ENCODE measurements at places on chromosomes 11 and 22.

DNA sequence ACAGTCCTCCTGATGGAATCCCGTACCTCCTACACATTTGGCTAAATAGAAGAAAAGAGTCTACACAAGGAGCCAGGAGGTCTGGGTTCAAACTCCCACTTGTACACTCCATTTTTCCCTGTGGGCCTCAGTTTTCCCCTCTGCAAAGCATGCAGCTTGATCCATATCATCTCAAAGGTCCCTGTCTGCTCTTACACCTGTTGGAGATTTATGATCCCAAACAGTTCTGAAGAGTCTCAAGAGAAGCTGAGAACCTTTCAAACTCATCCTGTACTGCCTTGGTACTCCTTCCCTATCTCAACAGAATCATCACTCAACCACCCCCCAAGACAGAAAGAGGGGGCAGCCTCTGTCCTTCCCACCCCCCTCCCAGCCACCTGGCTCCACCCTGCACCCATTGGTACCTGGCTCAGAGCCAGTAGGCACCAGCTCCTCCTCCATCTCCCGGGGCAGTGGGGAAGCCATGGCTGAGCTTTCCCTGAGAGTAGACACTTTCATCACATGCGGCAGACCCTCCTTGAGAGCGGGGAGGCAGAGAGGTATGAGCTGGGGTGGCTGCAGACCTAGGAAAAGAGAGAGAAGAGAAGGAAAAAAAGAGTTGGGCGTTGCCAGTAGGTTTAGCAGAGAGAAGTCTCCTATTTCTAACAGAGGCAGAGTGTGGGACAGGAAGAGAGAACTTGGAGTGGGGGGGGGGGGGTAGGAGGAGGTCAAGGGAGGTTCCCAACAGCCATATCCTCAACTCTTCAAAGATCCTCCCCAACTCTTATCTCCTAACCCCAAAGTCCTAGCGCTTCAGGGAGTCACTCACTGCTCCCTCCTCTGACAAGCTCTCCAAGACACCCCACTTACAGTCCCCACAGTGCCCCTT, 3.1 kb downstream of the TNKS1BP1 start:
- DNase-seq, result no peak

- no peak for DNase-seq
Measured at GRCh38 chr22:36238373-36239149, 766 bp downstream of the APOL2 start.

- no peak for DNase-seq
Measured at GRCh38 chr11:104343578-104343977, 179.6 kb upstream of the PDGFD start.

DNA sequence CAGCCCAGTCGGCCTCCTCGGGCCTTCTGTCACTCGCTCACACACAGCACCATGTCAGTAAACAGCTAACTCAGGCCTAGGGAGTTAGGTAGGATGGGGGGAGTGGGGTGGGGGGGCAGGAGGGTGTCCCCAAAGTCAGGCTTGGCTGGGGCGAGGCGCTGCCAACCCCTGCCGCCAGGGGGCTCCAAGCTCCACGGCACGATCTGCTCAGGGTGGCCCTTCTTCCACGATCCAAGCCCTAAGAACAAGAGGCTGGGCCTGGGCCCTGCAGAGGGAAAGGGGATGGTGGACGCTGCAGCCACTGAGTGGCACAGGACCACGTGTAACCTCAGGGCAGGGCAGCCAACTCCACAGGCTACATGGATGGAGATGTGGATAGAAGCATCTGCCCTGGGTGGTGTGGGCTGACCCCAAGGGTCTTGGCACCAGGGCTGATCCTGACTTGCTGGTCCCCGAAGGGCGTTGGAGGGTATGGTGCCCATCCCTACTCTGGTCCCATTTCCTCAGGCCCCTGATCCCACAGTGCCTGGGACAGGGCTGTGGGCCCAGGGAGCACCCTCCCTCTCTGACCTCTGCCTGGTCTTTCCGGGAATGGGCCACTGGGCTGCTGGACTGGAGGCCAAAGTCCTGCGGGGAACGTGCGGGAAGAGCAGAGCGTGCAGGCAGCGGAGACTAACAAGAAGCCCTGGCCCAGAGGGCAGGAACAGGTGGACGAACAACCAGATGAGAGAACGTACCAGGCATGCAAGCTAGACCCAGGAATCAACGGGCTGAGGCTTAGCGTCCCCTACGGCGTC, 29.1 kb upstream of the TXNRD2 start:
- DNase-seq, result no peak

DNA sequence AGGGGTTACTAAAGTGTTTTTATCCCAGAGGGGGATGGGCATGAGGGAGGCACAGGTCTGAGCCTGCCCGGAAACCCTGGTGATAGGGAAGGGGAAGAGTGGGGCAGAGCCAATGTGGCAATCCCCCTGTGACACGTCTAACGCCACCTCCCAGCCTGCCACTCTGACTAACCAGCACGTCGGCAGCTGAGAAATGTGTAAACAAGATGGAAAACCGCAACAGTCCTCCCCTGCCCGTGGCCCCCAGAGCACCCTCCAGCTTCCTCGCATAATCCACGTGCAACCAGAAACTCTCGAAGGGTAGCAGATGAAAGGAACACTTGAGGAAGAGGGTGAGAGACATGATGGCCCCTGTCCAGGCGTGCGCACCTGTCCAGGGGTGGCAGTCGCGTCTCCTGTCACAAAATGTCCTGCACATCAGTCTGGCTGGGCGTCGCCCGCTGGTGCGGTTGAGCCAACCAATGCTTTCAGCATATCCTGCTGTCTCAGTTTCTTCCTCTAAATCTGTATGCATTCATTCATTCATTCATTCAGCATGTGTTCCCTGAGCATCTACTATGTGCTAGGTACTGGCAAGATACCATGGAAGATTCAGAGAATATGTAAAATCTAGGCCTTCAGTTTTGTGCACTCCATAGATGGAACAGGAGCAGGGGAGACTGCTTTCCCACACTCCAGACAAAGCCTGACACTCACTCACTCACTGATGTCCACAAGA, 4.5 kb downstream of the TMPRSS4 start:
- DNase-seq, result no peak

DNA sequence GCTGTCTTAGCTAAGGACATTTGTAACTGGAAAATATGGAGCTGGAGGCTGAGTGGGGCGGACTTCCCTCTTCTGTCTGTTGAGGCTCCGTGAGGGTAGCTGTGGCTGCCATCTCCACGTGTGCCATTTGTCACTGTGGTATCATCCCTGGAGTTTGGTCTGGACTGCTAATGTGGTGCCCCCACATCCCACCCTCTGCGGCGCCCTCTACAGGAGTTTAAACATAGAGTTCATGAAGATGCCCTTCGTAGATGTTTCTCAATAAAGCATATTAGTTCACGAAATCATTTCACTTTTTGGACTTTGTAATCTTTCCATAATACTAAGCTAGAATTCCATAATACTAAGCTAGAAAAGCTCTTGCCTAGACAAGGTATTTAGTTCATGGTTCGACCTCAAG, 52.4 kb downstream of the TECTA start:
- DNase-seq, result no peak

GRCh38 chr22:19686946-19687345, 27.4 kb upstream of the SEPTIN5 start:
- DNase-seq, result no peak

DNA sequence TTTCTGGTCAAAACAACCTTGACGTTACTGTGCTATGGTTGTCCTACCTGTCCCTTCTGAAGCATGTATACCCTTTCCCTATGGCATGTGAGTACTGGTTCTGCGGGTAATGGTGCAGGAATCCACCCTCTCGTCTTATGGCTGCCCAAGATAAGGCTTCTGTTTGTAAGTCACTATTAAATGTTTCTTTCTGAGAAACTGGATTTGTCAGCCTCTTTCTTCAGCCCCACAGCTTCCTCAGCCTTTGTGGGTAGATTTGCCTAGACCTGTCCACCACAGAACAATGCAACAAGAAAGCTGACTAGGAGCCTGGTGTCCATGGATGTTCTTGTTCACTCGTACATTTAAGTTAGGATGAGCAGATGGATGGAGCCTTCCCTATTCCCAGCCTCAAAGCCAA, 14.4 kb downstream of the MMP7 start:
- no peak for DNase-seq

- no peak for DNase-seq
Measured at GRCh38 chr11:76075716-76076115, 130.6 kb downstream of the WNT11 start.

GRCh38 chr11:10329935-10330334, 25.1 kb downstream of the ADM start:
- DNase-seq, result no peak

DNA sequence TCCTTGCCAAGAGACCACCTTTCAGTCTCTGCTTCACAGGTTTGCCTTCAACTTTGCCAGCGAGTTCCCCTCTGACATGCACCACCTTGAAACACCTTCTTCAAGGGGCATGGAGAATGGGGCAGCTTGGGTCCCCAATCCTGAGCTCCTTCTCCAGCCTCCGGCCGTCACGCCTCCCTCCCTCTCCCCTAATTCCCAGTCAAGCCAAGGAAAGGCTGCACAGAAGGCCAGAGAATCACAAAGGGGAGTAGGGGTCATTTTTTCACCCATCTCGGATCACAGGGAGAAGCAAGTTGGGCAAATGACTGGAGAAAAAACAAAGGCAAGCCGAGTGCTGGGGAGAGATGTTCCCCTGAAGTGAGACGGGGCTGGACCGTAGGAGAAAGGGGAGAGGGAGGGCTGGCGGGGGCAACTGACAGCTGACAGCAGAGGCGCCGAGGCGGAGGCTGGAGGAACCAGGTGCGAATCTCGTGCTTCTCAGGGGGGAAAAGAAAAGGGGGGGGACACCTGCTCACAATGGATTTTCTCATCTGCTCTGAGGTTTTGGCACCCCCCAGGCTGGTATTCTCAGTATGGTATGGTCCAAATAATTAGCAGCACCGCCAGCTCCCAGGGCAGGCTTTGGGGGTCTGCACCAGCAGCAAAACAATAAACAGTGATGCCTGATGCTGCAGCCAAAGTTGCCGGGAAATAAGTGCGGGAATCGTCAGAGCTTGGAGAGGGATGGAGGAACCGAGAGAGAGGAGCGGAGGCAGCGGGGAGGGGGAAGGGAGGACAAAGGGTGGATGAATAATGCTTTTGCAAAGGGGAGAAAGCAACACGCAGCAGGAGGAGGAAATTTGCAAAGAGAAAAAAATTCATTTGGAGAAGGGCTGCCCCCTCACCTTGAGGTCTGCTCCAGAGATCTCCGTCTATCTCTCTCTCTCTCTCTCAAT, 644 bp downstream of the YPEL4 start:
- DNase-seq, result no peak

- no peak for DNase-seq
Measured at GRCh38 chr11:45318516-45318915, 32.4 kb upstream of the SYT13 start.

DNA sequence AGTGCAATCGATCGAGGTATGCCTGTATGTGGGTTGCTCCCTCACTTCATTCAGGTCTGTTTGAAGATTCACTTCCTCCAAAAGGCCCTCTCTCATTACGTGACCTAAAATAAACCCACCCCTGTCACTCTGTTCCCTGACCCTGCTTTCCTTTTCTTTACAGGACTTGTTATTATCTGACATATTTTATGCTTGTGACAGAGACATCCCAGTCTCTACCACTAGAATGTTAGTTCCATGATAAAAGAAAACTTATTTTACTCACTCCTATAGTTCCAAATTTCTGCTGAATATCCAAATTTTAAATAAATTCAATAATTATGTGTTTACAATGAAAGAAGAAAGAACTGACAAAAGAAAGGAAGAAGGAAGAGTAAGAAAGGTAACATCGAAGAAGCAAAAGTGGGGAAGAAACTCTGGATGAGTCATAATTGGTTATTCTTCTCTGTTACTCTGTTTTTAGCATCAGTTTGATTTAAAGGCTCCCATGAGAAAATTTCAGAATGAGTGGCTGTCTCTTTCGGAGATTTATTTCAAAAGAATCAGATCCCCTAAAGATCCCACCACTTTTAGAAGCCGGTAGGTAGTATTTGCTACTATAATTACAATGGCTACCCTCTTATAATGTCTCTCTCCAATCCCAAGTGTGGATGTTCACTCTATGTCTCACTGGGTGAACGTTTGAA, 33.5 kb downstream of the ENTHD1 start:
- DNase-seq, result no peak

DNA sequence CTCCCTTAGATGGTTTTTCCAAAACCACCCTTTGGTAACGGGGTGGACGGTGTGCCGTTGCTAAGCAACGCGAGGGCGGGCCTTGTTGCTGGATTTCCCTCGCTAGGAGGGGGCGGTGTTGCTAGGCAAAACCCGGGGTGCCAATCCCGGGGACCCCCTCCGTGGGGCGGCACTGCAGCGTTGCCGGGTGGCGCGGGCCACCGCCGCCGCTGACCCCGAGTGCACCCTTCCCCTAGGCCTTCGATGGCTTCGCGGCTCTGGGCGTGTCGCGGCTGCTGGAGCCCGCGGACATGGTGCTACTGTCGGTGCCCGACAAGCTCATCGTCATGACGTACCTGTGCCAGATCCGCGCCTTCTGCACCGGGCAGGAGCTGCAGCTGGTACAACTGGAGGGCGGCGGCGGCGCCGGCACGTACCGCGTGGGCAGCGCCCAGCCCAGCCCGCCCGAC, 8.9 kb downstream of the EHBP1L1 start:
- DNase-seq, result no peak

- DNase-seq, result peak; percentile 66
Measured at GRCh38 chr22:46250035-46250782, at the start of gene CDPF1. TSS of gene CDPF1 (minus strand) at chr22:46250293. CDS start at chr22:46248284, 2,009 bp downstream.

DNA sequence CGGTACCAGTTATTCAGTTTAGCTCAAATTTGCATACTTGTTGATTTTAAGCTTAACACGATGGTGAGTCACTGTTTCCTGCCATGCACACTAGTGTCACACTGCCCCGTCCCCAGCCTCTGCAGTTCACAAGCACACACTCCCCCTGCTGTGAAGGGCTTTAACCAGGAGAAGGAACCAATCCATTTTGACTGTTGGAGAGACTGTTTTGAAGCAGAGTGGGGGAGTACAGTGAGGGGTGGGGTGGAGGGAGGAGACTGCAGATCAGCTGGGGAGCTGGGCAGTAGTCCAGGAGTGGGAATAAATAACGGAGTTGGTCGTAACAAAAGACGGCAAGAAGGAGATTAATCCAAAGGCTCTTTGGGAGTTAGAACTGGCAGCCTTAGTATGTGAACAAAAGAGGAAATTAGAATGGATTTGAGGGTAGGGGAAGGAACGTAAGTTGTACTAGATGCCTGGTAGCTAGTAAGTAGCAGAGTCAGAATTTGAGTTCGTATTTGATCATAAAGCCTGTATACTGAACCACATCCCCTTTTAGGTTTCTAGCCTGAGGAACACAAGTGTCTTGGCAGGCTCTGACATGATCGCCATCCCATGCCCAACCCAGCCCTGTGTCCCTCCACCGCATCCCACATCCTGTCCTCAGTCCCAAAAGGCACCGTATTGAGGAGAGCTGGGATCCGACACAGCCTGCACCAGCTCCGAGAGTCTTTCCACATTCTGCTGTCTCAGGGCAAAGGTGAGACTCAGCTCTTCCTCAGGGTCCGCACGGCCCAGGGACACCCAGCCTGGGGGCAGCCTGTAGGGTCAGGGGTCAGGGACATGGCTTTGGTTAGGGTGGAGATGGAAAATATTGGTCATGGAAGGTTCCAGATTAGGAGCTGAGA, 862 bp downstream of the TPP1 start:
- DNase-seq, result no peak

DNA sequence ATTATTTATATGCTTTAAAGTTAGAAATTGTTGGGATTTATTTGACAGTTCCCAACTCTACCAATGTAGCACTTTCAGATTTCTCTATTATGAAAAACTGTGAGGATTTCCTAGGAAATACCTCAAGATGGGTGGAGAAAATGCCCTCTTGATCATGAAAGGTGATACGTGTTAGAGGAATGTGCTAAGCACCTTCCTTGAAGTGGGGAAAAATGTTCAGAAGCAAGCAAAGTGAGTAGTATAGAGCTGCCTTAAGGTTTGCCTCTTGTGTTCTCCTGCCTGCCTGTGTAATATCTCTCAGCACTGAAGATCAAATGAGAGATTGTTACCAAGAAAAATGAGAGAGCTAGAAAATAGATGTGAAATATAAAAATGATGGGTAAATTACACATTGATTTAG, 58.2 kb downstream of the YAP1 start:
- DNase-seq, result no peak

GRCh38 chr11:12832480-12833224, 158.4 kb downstream of the TEAD1 start:
- no peak for DNase-seq

Measured in left renal pelvis (tissue), 4 donors.